Activated gamma-delta T cell (primary cell): ENCODE measurements at places on chromosomes 3 and 15.

GRCh38 chr3:197491923-197492664 lies 63.7 kb downstream of the BDH1 start:
- no peak for DNase-seq

DNA sequence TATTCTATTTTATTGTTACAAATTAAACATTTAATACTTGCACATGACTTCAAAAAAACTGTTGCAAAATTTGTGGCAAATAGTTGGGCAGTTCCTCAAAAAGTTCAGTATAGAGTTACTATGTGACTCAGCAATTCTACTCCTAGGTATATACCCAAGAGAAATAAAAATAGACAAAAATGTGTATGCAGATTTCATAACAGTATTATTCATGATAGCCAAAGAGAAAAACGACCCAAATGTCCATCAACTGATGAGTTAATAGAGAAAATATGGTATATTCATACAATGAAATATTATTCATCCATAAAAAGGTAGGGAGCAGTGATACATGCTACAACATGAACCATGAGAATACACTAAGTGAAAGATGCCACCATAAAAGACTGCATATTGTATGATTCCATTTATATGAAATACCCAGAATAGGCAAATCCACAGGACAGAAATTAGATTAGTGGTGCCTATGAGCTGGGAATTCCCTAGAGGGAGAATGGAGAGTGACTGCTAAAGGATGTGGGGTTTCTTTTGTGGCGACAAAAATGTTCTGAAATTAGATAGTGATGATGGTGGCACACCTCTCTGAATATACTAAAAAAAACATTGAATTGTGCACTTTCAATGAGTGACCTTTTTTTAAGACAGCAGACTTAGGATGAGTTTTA lies 31.6 kb upstream of the CLASP2 start:
- no peak for DNase-seq

DNA sequence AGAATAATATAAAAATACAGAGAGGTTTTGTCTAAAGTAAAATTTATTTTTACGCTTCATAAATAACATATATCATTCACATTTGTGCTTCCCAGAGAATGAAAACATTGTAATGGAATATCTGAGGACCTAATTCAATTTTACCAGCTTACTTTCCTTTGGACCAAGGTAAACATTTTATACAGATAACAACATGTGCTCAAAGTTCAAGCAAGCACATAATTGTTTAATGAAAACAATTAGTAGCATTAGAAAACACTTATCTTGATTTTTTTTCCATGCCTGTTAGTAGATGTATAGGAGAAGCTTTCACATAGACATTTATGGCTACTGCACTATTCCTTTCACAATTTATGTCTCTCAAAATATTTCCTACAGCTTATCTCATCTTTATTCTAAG lies 400.0 kb downstream of the ZIC1 start:
- DNase-seq = no peak

GRCh38 chr3:58725326-58725853 lies 58.8 kb upstream of the FAM3D start:
- no peak for DNase-seq

GRCh38 chr15:70912187-70912586 lies 19.6 kb downstream of the LRRC49 start:
- DNase-seq = no peak

DNA sequence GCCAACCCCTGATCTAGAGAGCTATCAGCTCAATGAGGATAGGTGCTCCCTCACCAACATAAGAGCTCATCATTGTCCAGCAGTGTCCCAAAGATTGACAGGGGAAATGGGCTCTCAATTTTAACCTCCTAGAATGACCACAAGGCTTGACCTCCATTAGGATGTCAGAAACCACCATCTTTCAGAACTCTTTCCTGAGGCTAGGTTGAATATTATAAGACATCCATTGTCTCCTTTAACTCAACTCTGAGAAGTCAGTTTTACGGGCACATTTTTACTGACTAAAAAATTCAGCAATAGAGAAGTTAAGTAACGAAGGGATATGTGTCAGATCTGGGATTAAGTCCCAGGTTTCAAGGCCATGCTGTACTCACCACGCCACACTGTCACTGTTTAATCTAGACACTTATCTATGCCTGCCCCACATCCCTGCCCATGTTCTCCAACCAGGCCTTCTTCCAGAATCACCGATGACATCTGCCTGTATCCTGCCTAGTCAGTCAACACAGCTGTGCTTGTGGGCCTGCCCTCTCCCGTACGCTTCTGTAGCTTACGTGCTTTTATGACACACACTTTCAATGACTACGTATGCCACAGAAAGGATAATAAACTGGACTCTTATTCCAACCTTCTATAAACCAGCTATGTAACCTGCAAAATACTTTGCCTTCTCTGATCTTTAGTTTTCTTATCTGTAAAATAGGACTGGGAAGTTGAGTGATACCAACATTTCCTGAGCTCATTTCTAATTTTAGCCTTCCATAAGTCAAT lies 17.1 kb upstream of the MUC13 start:
- DNase-seq = no peak

DNA sequence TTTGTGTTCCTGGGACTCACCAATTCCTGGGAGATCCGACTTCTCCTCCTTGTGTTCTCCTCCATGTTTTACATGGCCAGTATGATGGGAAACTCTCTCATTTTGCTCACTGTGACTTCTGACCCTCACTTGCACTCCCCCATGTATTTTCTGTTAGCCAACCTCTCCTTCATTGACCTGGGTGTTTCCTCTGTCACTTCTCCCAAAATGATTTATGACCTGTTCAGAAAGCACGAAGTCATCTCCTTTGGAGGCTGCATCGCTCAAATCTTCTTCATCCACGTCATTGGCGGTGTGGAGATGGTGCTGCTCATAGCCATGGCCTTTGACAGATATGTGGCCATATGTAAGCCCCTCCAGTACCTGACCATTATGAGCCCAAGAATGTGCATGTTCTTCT lies 16.8 kb downstream of the OR4F15 start:
- DNase-seq = no peak

DNA sequence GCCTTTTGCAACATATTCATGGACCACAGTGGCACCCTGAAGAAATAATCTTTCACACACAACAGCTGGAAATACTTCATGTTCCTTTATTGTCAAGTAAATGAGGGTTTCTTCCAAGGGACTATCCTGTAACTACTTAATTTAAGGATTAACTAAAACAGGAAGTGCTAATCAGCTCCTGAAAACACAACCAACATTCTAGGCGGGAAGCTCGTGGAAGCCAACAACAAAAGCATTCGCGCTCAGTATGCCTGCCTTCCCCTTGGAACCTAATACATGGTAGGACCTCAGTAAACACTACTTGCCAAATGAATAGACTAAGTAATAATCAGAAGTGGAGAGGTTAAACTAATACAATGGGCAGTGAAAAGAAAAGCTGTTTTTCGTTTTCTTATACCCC lies 300.9 kb downstream of the RORA start:
- DNase-seq = no peak

DNA sequence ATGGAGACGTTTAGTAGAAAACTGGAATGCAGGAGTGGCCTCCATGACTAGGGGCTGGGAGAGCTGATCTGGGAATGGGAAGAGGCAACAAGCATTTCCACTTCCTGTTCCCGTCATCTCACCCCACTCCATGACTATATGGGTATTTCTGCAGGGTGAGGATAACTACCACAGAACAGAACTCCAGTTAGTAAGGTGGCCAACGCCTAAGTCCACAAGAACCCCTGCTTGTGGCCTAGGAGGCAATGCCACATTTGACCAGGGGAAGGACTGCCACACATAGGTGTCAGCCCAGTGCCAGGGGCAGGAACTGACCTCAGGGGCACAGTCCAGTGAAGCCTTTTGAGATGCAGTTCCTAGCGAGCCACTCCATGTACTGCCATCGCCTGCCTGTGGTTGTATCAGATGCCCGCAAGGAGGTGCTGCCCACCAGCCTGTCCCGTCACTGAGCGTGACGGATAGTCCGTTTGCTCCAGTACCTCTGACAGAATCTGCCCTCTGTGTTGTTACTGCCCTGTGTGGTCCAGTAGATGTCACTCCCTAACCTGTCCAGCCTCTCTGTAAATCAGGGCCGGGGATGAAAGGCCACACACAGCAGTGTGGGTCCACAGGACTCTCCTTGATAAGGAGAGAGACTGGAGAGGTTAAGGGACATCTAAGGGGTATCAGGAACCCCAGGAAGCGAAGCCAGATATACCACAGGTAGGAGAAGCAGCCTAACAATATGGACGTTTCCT lies 3.5 kb upstream of the MTFMT start:
- DNase-seq = no peak

- no peak for DNase-seq
Observed at GRCh38 chr3:15295506-15295905, 36.9 kb downstream of the SH3BP5 start.

DNA sequence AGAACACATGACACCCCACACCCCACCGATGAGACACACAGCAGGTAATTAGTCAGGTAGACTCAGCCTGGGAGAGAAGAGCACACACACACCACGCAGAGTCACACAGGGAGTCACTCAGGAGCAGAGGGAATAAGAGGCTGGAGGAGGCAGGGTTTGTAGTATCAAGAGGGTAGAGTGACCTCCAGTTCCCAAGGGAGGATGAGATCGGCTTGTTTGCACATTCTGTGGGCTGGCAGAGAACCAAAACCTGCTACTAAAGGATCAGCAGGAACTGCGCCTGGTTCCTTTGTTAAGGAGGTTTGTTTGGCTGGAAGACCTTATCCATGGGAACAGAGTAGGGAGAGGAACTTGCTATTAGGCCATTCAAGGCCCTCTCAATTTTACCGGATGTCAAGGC lies 281.4 kb upstream of the SLCO3A1 start:
- DNase-seq = no peak

DNA sequence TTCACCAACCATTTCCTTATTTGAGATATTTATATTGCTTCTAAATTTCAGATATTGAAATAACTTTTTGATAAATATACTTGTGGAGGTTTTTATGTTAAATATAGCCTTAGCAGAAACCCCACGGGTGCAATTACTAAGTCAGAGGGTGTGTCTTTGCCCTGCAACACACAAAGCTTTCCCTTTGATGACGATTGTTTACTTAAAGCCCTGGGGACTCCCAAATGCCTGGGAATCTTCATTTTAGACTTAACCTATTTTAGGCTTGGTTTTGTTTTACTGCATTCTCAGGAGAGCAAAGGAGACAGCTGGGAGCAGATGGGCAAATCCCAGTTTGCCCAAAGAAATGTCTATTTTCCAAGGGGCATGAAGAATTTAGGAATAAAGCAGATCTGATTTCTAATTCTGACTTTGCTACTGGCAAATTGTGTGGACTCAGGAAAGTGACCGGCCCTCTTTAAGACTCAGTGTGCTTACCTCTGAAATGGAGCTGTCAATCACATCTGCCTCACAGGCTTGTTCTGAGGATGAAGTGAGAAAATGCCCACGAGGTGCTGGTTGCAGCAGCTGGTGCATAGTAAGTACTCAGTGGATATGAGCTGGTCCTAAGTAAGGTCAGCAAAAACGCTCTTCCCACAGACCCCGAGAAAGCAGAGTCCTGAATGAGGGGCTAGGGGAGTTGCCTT lies 49.3 kb upstream of the CA12 start:
- no peak for DNase-seq

GRCh38 chr15:38463893-38464292 lies 10.0 kb downstream of the FAM98B start:
- DNase-seq = no peak

- DNase-seq = no peak
Observed at GRCh38 chr3:195403841-195404408, 38.9 kb downstream of the ACAP2 start.

- no peak for DNase-seq
Observed at GRCh38 chr3:188546835-188547670, 393.1 kb downstream of the LPP start.

- no peak for DNase-seq
Observed at GRCh38 chr15:48433226-48433886, 102.1 kb downstream of the DUT start.

GRCh38 chr3:31289584-31289983 lies 243.1 kb upstream of the STT3B start:
- DNase-seq = no peak

DNA sequence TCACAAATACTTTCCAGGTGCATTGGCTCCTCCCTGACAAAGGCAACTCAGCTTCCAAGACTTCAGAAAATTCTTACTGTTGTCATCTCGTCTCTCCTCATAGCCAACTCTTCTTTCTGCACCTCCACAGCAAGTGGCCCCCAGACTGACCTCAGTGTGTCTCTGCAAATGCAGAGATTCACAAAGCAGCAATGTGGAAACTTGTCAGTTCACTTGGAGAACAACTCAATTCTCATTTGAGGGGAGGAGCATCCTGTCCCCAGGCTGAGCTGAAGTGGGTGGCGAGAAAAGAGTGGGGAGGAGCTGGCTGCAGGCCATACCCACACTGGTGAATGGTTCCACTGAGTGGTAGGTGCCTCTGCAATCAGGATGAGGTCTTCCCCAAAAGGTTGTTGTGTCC lies 248.7 kb upstream of the IL12A start:
- DNase-seq = no peak

- DNase-seq = no peak
Observed at GRCh38 chr15:95025924-95026728, 794.8 kb downstream of the MCTP2 start.

DNA sequence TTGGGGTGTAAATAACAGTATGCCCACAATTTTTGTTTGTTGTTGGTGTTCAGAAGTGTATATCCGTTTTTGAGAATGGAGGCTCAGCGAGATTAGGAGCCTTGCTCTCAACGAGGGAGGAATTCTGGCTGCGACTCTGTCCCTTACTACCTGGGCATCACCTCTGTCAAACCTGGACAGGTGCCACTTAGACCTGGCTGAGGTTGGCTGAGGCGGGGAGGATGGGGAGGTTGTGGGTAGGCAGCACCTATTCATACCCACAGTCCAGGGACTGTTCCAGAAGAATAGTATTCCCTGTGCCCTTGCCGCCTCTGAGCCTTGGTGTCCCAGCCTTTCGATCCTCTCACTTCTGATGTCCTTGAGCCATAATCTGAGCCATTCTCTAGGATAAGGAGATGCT lies 99.9 kb downstream of the LINGO1 start:
- no peak for DNase-seq

DNA sequence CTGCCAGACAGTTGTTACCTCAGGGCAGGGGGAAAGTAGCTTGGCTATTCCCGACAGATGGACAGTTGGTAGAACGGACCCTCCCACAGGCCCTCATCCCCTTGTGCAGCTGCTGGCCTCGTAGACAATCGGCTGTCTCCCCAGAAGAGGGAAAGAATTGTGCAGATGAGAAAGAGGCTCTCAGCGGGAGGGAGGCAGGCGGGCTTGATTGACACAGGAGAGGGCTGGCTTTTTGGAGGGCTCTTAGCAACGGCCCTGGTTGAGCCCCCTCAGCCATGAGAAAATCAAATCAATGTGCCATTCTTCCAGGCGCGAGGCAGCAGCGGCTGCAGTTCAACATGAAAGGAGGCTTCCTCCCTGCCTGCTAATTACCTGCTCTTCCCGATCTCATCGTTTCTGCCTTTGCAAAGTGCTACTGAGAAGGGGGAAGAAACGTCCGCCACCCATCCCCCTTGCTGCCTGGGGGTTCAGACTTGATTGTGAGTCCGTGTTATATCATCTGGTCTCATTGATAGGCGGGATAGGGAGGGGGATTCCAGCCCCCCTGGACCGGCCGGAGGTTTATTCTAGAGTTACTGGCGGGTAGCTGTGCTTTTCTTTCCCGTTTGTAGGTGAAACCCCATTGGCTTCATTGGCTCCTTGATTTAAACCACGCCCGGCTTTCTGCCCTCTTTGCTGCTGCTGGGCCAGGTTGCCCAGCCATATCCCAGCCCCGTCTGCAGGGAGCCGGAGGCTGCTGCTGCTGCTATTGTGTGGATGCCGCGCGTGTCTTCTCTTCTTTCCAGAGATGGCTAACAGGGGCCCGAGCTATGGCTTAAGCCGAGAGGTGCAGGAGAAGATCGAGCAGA lies at the start of gene TAGLN3:
Gene TAGLN3, plus strand, starts transcription at position 287 of the 848 bp plus-strand sequence. Its CDS starts 501 bp downstream, at position 788.
- no peak for DNase-seq

GRCh38 chr15:29557171-29557570 lies 265.1 kb downstream of the TJP1 start:
- DNase-seq = no peak

GRCh38 chr3:33221241-33221640 lies 2.6 kb upstream of the SUSD5 start:
- DNase-seq = no peak
